ENCODE measurements at places on chromosomes 7 and 10.

- no peak for DNase-seq
Observed at GRCh38 chr7:7131273-7131672, 51.1 kb upstream of the C1GALT1 start.

DNA sequence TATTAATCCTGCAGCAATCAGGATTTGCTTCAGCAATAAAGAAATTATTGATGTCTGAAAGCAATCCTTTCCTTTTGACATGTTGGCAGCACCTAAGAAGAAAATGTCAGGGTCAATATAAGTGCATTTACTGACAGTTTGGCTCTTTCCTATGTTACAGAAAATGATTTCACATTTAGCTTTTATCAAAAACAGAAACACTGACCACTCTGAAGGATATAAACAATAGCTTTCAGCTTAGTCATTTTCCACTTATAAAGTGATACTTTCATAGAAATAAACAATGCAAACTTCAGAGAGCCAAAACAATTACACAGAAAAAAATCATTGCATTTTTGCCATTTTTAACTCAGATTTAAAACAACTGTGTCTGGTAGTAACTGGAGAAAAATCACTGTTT lies 325.6 kb upstream of the KAT6B start:
- no peak for DNase-seq

GRCh38 chr7:100735730-100736129 lies 2.3 kb downstream of the ZAN start:
- DNase-seq: no peak

DNA sequence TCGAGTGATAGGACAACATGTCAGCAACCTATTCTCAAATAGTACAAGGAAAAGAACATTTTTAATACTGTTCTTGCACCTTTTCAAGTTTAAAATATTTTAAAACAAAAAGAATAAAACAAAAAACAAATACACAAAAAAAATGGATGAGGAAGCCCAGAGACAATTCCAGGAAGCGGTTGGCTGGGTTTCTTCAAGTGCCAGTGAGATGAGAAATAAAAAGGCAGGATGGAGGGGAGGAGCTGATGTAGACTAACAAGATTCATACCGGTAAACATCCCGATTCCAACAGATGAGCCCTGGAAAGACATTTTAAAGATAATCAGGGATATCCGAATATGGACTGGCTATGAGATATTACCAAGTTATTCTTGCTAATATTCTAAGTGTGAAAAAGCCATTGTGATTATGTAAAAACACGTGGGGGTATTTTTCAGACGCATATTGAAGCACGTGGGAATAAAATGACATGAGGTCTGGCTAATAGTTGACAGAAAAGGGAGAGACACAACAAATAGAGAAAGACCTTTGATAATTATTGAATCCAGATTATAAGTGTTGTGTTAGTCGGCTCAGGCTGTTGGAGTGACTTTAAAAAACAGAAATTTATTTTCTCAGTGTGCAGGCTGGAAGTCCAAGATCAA lies 101.3 kb upstream of the LRRC4 start:
- no peak for DNase-seq

DNA sequence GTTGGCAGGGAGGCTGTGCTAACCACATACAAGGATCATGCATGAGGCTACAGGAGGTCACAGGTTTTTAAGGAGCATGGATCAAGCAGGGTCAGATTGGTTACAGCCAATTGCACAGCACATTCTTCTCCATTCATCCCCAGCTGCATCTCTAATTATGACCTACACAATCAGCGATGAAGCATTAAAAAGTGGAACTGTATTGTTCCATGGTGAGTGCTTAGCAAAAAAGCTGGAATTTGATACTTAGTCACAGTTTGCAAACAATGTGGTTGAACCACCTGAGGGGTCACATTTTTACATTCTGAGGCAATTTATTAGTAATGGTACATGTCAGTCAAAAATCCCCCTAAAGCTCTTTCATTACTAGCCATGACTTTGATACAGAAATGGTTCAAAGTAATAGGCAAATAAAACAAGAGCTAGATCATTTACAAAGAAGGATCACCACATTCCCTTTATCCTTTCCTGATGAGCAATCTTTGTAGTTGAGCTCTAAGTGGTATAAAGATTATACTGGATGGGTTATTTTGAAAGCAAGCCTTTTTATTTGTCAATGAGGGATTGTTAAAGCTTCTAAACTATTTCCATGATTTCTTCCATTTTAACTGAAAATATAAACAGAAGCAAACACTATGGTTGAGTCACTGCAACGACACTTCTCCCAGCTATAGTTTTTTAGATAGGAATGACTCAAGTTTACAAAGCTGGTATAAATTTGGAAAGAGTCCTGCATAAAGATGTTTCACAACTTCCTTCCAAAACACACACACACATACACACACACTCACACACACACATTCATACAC lies 217.8 kb upstream of the SEMA3A start:
- DNase-seq: no peak

DNA sequence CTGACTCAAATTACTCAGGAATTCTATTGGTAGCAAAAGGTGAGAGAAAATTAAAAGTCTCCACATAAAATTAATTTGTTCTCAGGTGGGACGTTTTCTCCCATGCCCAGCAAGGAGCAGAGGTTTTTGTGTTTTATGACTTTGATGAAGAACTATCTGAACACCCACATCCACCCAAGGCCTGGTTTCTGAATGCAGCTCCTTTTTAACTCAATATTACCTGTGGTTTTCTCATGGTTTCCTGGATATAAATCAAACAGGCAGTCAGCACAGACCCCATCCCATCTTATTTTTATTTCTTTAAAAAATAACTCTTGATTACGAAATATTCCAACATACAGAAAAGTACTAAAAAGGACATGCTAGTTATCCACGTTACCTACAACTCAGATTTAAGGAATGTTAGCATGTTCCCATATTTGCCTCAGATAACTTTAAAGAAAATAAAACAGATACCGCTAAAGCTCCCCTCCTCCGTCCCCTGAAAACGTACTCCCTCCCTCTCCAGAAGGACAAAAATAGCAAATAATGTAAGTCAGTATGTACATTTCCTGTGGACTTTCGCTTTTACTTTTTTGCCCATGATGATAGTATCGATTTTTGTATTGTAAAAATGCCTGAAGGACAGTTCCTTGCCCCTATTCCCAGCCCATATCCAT lies 43.4 kb downstream of the GLI3 start:
- DNase-seq: no peak

GRCh38 chr7:50147951-50148808 lies 55.1 kb upstream of the ZPBP start:
- no peak for DNase-seq

DNA sequence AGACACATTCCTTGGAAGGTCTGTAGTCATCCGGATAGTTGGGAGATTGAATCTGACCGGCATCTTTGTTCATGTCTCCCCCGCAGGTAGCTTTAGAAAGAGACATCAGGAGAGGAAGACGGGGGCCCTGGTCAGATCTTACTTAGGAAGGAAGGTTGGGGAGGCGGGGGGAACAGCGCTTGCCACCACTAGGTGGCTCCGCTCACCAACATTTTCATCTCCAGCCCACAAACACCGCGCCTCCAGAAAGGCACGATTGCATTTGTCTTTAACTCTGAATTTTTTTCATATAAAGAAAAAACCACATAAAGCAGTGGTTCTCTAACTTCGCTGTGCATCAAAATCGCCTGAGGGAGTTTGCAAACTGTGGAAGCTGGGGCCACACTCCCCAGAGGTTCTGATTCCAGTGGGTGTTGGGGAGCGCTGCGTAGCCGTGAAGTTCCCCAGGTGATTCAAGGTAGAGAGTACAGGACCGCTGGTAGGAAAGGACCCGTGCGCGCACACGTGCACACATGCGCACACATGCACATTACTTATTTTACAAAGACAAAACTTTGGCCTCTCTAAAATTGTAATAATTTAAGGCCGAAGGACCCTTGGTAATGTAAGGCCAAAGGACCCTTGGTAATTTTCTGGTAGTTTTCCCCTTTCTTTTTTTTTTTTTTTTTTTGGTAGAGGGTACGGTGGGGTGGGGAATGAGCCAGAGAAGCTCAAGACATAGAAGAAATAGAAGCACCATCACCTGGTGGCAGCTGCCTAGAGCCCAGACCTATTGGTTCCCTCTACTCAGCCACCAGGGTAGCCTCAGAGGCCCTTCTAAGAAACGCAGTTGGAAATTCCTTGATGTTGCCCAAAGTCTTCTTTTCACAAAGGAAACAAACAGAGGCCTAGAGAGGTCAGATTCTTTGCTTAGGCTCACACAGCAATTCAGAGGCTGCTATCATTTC lies 37.4 kb upstream of the OPALIN start:
- peak; percentile 85 for DNase-seq

DNA sequence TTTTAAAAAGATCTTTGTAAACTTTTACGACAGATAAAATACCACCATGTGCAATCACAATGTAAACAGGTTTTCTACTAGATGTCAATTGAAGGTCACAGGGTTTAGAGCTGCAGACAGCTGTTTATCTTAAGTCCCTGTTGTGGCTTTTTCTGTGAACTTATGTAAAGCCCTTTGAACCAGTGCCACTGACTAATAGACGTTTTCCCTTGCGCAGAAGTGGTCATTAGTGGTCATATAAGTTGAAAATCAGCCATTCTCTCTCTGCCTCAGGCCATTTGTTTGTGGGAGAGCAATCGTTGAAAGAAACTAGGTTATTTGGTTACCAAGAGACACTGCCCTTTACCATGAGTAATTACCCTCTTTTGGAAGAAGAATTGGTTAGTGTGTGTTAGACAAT lies 23.9 kb downstream of the CACNB2 start:
- no peak for DNase-seq

DNA sequence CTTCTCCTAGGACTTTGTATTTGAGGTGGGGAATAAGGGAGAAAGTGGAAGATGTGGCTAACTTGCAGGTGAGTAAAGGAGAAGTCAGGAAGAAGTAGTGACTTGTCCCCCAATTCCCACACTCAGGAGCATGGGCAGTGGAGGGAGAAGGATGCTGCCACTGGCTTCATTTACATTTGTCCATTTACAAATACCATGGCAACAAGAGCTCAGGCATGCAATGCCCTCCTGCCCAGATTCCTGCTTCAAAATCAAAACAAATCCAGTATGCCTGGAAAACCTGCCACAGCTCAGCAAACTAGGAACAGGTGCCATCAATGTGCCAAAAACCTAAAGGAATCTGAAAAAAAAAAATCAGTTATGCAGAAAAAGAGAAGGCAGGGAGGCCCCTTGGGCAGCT lies 139.9 kb downstream of the KCNMA1 start:
- no peak for DNase-seq

DNA sequence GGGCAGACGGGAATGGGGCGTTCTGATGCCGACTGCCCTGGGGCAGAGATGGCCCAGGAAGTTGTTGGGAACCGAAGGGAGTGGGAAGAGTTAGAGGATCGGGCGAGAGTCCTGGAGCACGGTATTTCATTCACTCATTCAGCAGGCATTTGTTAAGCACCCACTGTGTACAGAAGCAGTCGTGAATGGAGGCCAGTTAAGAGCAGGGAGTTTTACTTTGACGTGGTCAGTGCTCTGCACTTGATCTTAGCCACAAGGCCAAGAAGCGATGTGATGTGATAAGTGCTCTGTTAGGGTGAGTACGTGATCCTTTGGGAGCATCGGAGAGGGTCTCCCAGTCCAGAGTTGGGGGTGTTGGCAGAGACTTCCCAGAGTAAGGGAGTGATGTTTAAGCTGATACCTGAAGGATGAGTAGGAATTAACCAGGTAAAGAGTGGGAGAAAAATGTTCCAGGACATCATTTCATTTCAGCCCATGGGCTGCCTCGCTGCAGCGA lies 890 bp downstream of the ZFYVE27 start:
- no peak for DNase-seq

- no peak for DNase-seq
Observed at GRCh38 chr7:69700331-69700730, 102.1 kb downstream of the AUTS2 start.

GRCh38 chr7:133051066-133051465 lies 30.8 kb downstream of the CHCHD3 start:
- DNase-seq: no peak

GRCh38 chr7:141696348-141696747 lies 5.6 kb downstream of the DENND11 start:
- DNase-seq: no peak

DNA sequence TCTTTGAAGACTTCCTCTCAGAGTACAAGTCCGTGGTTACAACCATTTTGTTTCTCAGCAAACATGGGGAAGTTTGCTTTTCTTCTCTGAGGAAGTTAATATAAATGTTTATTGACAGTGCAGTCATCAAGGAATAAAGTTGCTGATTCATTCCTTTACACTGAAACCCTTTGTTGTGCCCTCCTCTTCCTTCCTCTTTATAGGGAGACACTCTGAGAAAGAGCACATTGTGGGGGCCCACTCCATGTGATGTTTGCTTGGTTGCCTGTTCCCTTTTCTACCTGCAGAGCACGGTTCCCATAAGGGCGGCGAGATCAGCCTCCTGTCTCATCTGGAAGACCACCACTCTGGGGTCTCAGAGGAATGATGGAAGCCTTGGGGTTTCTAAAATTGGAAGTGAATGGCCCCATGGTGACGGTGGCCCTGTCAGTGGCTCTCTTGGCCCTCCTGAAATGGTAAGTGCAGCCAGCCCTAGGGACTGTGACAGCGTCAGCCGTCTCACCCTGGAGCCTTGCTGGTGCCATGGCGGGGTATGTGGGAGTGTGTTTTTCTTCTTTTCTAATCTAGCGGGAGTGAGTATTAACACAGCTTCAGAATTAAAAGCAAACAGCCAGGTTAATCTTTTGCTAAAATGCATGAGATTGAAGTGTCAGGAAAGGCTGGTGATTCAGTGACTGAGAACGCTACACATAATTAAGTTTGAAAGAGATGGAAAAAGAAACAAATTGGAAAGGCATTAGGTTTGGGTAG lies at the start of gene TBXAS1:
Gene TBXAS1 (plus strand): TSS at position 240 of the 750 bp plus-strand sequence. CDS start 127 bp downstream, at position 367.
- DNase-seq: peak; percentile 11

DNA sequence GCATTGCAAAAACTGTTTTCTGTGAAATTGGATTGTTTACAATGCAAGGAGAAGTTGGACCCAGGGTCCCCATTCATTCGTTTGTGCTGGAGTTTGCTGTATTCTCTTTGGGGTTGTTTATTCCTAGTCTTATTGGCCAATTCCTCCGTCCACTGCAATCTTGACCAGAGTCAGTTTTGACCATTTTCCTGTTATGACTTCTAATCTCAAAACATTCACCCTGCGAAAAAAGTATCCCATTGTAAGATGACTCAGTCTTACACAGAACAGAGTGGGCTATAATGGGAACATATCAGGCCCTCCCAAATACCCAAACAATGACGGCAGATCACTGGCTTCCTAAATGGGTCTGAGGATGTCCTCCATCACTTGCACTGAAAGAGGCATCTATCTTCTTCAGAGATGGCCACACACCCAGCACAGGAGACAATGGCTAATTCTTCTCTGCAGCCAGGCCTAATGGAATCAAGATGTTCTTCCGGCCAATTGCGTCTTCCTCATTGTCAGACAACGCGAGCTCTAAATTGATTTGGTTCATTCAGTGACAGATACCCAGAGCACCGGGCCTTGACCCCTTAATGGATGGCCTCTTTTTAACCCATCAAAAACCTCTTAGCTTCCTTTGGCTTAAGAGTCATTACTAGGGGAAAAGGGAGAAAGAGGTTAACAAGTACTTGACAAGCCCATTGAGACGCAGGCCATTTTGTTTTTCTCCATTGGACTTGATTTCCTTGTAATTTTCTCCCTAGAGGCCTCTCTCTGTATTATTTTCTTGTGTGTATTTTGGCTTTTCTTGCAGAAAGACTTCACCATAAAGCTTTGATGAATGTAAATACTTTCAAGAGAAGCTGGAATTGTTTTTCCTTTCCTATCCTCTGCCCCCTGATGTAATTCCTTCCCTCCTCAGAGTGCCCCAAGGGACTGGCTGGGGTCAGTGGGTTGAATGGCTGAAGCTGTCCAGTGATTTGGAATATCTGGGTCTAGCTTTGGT lies 129.6 kb downstream of the PRPF18 start:
- DNase-seq: peak; percentile 23

Measured in midbrain (tissue), 1 donor.